ENCODE measurements at places on chromosomes 4 and X. TPM values are rescaled to one million over a fixed set of nuclear protein-coding genes. Genes with fewer than 3 reads are reported as not detected.

- no peaks in the 10 kb centered on the region for H3K4me1 ChIP-seq
- H3K36me3 ChIP-seq = no peaks in the 10 kb centered on the region
- no peak overlapping the region for H3K4me3 ChIP-seq
- H3K27me3 ChIP-seq = no peaks in the 10 kb centered on the region
Observed at GRCh38 chr4:184284742-184285141, 67.1 kb upstream of the ENPP6 start.

- H3K36me3 ChIP-seq = no peaks in the 10 kb centered on the region
- peaks cover 38% of the 10 kb centered on the region for H3K4me1 ChIP-seq
- DNase-seq = peak; percentile 67
- H3K27me3 ChIP-seq = no peaks in the 10 kb centered on the region
- H3K4me3 ChIP-seq = no peak overlapping the region
Observed at GRCh38 chr4:26140150-26140898, 180.5 kb upstream of the RBPJ start.

DNA sequence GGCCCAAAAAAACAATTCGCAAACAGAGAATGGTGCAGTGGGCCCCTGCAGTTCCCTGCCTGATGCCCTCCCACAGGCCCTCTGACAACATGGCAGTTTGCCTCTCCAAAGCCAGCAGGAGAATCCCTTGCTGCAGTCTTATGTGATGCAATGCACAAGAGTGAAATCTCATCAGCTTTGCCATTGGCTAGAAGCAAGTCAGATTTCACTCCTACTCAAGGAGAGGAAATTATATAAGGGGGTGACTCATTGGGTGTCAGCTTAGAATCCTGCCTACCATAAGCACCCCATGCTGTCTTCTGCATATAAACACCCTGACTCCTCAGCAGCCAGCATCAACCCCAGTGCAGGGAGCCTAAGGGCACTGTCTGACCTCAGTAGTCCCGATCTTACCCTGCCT, 157.3 kb upstream of the LDB2 start:
- no peak overlapping the region for H3K4me3 ChIP-seq
- H3K36me3 ChIP-seq = no peaks in the 10 kb centered on the region
- peak overlapping the region; percentile 48 for H3K27ac ChIP-seq
- peaks cover 50% of the 10 kb centered on the region for H3K4me1 ChIP-seq
- no peaks in the 10 kb centered on the region for H3K27me3 ChIP-seq
- DNase-seq = peak; percentile 95

GRCh38 chrX:151921866-151922265, 9.2 kb downstream of the MAGEA4 start:
- no peak for DNase-seq
- no peaks in the 10 kb centered on the region for H3K4me1 ChIP-seq
- H3K4me3 ChIP-seq = no peak overlapping the region
- no peak overlapping the region for H3K27ac ChIP-seq

GRCh38 chr4:105644257-105644656, 64.2 kb downstream of the INTS12 start:
- DNase-seq = no peak
- no peak overlapping the region for H3K27ac ChIP-seq
- H3K4me1 ChIP-seq = no peaks in the 10 kb centered on the region
- H3K27me3 ChIP-seq = no peaks in the 10 kb centered on the region

GRCh38 chrX:38991656-38992440, 190.6 kb downstream of the MID1IP1 start:
- H3K27ac ChIP-seq = no peak overlapping the region
- no peaks in the 10 kb centered on the region for H3K27me3 ChIP-seq
- DNase-seq = peak; percentile 32
- H3K36me3 ChIP-seq = no peaks in the 10 kb centered on the region
- no peak overlapping the region for H3K4me3 ChIP-seq

DNA sequence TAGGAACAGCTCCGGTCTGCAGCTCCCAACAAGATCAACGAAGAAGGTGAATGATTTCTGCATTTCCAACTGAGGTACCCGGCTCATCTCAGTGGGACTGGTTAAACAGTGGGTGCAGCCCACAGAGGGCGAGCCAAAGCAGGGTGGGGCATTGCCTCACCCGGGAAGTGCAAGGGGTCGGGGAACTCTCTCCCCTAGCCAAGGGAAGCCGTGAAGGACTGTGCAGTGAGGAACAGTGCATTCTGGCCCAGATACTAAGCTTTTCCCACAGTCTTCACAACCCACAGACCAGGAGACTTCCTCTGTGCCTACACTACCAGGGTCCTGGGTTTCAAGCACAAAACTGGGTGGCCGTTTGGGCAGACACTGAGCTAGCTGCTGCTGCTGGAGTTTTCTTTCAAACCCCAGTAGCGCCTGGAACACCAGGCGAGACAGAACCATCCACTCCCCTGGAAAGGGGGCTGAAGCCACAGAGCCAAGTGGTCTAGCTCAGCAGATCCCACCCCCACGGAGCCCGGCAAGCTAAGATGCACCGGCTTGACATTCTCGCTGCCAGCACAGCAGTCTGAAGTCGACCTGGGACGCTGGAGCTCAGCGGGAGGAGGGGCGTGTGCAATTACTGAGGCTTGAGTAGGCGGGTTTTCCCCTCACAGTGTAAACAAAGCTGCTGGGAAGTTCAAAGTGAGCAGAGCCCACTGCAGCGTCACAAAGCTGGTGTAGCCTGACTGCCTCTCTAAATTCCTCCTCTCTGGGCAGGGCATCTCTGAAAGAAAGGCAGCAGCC, 84.6 kb downstream of the THOC2 start:
- no peaks in the 10 kb centered on the region for H3K36me3 ChIP-seq
- no peak overlapping the region for H3K27ac ChIP-seq
- peaks cover 6% of the 10 kb centered on the region for H3K4me1 ChIP-seq

DNA sequence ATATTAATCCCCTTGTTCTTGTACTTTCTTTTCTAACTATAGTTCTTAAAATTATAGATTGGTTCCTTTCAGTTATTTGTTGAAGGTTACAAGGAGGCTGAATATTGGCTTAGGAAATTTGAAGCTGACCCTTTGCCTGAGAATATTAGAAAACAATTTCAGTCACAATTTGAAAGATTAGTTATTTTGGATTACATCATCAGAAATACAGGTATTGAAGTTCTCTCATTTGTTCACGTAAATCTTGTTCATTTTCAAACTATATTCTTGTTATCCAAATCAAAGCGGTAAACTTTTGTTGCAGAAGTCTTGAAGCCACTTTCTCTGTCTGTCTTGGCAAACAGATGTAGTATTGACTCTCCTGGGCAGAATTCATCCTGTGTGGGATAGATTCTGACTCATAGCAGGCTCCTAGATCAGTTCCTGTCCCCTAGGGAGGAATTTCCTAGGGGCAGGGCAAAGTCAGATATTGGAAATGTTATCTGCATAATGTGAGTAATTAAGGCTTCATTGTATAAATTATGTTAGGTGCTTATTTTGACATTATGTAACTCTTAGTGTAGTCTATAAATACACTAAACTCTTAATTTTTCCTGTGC, 25.2 kb downstream of the PI4K2B start:
- peaks cover 3% of the 10 kb centered on the region for H3K36me3 ChIP-seq
- peaks cover 8% of the 10 kb centered on the region for H3K4me1 ChIP-seq
- H3K4me3 ChIP-seq = no peak overlapping the region
- DNase-seq = peak; percentile 54
- no peaks in the 10 kb centered on the region for H3K27me3 ChIP-seq

DNA sequence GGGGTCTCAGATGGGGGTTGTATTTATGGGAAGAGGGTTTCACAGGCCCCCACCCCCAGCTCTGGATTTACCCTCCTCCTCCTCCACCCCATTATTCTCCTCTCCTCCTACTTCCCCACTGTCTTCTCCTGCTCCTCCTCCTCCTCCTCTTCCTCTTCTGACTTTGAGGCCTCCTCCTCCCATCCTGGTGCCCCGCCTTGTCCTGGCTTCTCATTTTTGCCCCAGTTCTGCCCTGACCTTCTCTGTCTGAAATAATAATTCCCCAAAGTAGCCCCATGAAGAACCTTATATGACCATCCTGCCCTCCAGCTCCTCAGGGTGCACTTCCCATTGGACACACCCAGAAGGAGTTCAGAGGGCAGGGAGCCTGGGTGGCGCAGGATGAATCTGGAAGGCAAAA, 351.4 kb upstream of the GATB start:
- peaks cover 1% of the 10 kb centered on the region for H3K4me1 ChIP-seq
- no peak overlapping the region for H3K4me3 ChIP-seq
- no peak overlapping the region for H3K27ac ChIP-seq
- no peaks in the 10 kb centered on the region for H3K27me3 ChIP-seq
- H3K36me3 ChIP-seq = no peaks in the 10 kb centered on the region

- no peak for DNase-seq
- H3K27ac ChIP-seq = no peak overlapping the region
- H3K36me3 ChIP-seq = no peaks in the 10 kb centered on the region
- no peaks in the 10 kb centered on the region for H3K4me1 ChIP-seq
- no peak overlapping the region for H3K4me3 ChIP-seq
Observed at GRCh38 chrX:115427861-115428410, 133.0 kb upstream of the PLS3 start.

GRCh38 chrX:130296743-130297142, 28.0 kb upstream of the ZNF280C start:
- no peak overlapping the region for H3K27ac ChIP-seq
- no peaks in the 10 kb centered on the region for H3K4me1 ChIP-seq
- DNase-seq = no peak
- no peaks in the 10 kb centered on the region for H3K36me3 ChIP-seq

DNA sequence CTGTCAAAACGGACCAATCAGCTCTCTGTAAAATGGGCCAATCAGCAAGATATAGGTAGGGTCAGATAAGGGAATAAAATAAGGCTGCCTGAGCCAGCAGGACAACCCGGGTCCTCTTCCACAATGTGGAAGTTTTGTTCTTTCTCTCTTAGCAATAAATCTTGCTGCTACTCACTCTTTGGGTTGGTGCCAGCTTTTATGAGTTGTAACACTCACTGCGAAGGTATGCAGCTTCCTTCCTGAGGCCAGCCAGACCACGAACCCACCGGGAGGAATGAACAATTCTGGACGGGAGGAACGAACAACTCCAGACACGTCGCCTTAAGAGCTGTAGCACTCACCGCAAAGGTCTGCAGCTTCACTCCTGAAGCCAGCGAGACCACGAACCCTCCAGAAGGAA, 287.8 kb downstream of the RAPGEF2 start:
- peak; percentile 80 for DNase-seq
- no peaks in the 10 kb centered on the region for H3K4me1 ChIP-seq
- H3K27ac ChIP-seq = no peak overlapping the region
- H3K36me3 ChIP-seq = no peaks in the 10 kb centered on the region

- H3K4me3 ChIP-seq = no peak overlapping the region
- H3K4me1 ChIP-seq = no peaks in the 10 kb centered on the region
- H3K36me3 ChIP-seq = no peaks in the 10 kb centered on the region
- no peak for DNase-seq
- no peak overlapping the region for H3K27ac ChIP-seq
Observed at GRCh38 chr4:30723201-30723955, 3.2 kb downstream of the PCDH7 start.

DNA sequence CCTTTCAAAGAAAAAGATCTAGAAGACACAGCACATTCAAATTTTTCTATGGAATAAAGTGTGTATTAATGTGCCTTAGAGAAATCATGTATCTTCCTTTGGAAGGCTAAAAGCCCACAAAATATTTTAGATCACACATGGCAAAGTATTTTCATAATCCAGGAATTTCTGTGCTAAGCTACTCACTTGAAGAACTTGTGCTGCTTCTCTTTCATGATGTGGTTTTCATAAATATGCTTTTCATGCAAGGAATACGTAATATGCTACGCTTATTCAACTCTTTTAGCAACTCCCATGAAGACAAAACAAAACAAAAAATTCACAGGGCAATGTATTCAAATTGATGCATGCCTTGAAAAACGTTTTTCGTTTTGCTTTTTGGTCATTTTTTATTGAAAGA, 125.6 kb downstream of the ARHGAP24 start:
- H3K36me3 ChIP-seq = no peaks in the 10 kb centered on the region
- DNase-seq = no peak
- H3K27me3 ChIP-seq = no peaks in the 10 kb centered on the region

DNA sequence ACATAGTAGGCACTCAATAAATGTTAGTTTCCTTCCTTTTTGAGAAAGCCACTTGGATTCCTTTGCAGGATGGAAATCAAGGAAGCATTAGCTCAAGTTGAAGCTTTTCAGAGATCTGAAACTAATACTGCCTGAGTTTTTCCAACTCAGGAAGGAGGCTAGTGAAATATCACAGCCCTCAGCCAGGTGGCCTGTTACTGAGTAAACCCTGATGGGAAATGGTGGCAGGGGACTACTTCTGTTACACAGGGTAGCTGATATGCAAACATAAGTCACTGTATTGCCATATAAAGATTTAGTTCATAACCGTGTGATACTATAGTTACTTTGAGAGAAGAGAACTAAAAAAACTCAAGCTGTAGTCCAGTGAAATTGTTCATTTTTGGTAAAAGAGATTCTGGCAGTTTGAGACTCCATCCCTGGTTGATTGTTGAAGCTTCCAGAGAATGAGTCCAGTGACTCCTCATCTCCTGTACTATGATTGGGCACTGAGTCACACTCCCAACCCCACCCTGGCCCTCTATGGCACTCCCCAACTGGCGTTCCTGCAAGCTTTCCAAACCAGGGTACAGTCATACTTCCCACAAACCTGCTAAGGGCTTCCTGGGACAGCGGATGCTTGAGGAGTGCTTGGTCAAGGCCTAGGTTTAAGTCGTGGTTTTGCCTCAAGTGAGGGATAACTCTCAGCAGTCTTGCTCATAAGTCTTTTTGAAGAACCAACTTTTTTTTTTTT, 81.8 kb downstream of the MID1IP1 start:
- DNase-seq = peak; percentile 92
- H3K4me3 ChIP-seq = no peak overlapping the region
- H3K4me1 ChIP-seq = peaks cover 16% of the 10 kb centered on the region
- no peaks in the 10 kb centered on the region for H3K36me3 ChIP-seq
- no peaks in the 10 kb centered on the region for H3K27me3 ChIP-seq

DNA sequence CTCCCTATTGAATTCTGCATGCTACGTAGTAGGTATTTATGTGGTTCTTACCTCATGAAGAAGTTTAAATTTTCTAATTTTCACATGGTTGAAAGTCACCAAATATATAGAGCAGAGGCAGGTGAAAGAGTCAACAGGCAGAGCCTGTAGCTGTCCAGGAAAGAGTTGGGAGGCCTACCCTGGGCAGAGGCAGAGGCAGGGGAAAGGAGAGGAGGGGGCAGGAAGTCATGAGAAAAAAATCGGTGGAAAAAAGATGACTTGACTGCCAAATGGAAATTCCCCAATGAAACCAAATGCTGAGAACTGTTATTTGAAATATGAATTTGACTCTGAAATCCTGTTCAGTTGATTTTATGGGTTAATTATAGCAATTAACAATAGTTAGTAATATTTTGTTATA, 23.1 kb upstream of the GPR34 start:
- H3K36me3 ChIP-seq = no peaks in the 10 kb centered on the region
- no peaks in the 10 kb centered on the region for H3K27me3 ChIP-seq
- DNase-seq = no peak
- no peak overlapping the region for H3K27ac ChIP-seq

The EGFL6 gene
- polyA plus RNA-seq = not detected

The PPP4R3C gene
- polyA plus RNA-seq = not detected

The PHEX gene
- polyA plus RNA-seq = 0.64 TPM

The SMPX gene
- polyA plus RNA-seq = not detected

The AADAT gene
- 7.7 TPM for polyA plus RNA-seq

The ATP2B3 gene
- not detected for polyA plus RNA-seq

The MND1 gene
- polyA plus RNA-seq = 4.3 TPM

Measured in GM23248 (cell line).